ENCODE measurements at places on chromosomes 3 and 15.

DNA sequence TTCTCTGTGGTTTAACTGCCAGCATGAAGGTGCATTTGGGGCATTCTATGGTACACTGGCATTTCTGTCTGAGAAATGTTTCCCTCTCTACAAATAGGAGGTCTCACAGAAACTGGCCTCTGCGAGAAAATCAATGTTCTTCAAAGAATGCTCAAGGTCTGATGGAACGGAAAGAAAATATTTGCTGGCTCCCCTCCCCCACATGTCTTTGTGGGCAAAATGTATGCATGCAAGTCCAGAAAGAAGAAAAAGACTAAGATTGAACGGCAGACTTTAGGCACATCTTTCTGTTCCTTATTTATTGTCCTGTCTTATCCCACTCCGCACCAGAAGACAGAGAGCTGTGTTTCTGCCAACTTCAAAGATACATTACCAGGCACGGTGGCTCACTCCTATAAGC is 83.9 kb upstream of the PSMD6 start:
- no peak for DNase-seq

DNA sequence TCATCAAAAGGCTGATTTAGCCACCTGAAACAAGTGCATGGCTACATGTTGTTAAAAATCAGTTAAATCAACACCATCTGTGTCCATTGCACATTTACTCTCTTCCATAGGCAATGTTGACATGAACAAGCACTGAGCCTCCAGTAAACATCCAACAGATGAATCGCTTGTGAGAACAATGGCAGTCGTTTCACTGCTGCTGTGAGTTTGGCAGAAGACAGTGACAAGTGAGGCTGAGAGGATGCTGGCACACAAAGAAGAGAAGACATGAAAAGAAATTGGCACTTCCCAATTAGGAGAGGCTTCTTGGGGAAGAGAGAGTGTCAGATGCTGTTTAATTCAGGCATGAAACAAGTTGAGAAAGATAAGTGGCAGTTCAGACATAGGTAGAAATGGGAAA is 227.4 kb upstream of the STT3B start:
- peak; percentile 9 for DNase-seq

GRCh38 chr3:46849045-46849631 is 14.1 kb downstream of the MYL3 start:
- DNase-seq, result no peak

- DNase-seq, result no peak
Observed at GRCh38 chr15:89323825-89324224, 10.8 kb downstream of the POLG start.

GRCh38 chr15:66839506-66840112 is 137.6 kb downstream of the SMAD6 start:
- DNase-seq, result no peak

- DNase-seq, result no peak
Observed at GRCh38 chr15:82168757-82169156, 93.8 kb downstream of the EFL1 start.

DNA sequence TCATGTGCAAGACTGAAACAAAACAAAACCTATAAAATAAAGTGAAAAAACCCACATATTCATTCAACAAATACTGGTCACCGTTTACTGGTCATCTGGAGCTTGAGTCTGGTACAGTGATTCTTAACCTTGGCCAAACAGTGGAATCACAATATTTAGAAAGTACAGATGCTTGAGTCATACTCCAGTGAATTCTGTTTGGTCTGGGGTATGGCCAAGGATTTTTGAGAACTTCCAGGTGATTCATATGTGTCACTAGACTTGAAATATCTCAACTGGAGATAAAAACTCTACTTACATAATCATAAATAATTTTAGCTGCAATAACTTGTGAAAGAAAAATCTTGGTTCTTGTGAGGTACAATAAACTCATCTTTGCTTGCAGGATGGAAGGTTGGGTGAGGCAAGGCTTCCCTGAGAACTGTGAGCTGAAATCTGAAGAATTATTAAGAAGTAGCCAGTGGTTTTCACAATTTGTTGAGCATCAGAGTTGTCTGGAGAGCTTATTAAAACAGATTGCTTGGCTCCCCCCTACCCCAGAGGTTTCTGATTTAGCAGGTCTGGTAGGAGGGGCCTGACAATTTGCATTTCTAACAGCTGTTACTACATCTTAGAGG is 9.6 kb downstream of the NEK11 start:
- no peak for DNase-seq

DNA sequence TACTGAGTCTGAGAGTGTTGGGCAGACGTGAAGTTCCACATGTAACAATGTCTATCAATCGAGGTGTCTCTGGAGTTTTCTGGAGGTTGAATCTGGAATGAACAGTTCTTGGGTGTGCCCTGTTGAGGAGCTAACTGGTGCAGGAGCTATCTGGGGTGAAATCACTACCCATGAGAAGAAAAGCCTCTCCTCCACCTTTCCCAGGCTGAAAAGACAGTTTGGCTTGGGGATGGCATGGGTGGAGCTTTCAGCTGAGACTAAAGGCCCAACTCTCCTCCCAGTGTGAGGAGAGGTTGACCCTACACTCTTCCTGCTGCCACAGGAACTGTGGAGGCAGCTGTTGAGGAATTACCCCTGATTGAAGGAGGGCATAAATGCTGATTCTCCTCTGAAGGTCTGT is 54.4 kb upstream of the LRRFIP2 start:
- no peak for DNase-seq

- DNase-seq, result no peak
Observed at GRCh38 chr3:35401671-35402070, 237.7 kb upstream of the ARPP21 start.

GRCh38 chr3:160941885-160942494 is 163.2 kb downstream of the B3GALNT1 start:
- DNase-seq, result no peak

DNA sequence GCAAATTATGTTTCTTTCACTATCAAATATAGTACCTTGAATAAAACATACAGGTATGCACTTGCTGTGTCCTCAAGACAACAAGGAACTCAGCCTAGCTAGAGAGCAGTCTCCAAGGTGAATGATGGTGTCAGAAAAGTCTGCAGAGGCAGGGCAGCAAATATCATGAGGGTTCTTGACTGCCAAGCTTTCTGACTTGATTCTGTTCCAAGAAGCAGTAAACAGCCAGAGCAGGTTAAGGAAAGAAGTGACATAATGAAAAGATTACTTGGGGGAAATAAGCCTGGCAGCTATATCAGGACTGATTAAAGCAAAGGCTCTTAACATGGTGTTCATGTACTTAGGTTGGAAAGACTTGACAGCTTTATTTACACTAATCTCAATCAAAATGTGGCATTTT is 192.2 kb upstream of the GADL1 start:
- no peak for DNase-seq

DNA sequence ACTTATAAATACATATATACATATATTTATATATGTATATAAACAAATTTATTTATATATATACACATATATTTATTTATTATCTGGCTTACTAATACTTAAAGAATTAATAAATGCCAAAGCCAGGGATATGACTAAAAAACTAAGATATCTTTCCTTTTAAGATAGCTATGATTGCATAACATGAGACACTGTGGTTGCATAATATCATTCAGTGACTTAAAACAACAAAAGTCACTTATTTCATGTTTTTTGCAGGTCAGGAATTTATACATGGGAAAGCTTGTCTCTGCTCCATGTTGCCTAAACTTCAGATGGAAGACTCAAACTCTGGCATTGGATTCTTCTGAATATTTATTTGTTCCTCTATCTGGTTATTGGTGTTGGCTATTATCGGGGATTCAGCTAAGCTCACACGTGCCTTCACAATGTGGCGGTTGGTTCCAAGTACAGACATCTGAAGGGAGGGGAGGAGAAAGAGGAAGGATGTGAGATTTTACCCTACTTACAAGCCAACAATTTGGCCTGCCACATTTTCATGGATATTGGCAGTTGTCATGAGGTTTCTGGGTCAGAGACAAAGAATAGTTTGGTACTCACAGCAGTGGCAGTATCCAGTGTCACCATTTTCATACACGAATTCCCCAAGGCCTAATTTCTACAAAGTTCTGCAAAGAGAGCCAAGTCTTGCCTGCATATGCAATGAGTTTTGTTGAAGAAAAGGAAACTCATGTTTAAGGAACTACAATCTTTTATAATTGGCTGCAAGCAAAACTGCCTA is 381.6 kb downstream of the EPHA3 start:
- no peak for DNase-seq

DNA sequence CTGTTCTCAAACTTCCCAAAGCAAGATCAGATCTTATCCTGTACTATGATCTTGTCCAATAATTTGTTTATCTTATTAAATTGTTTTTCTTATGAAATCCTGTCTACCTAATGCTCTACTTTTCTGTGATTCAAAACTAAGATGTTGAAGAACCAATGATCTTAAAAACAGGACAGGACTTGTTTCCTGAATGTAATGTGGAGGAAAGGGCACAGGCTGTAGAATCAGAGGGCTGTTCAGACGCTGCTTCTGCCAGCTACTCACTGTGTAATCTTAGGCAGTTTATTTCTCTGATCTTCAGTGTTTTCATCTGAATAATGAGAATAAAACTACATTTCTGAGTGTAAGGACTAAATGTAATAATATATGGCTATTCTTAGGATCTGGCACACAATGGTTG is 20.1 kb upstream of the DMXL2 start:
- DNase-seq, result no peak

GRCh38 chr15:75554717-75555116 is 24.4 kb downstream of the PTPN9 start:
- no peak for DNase-seq

GRCh38 chr15:31360843-31361763 is 34.5 kb downstream of the KLF13 start:
- DNase-seq, result peak; percentile 81

DNA sequence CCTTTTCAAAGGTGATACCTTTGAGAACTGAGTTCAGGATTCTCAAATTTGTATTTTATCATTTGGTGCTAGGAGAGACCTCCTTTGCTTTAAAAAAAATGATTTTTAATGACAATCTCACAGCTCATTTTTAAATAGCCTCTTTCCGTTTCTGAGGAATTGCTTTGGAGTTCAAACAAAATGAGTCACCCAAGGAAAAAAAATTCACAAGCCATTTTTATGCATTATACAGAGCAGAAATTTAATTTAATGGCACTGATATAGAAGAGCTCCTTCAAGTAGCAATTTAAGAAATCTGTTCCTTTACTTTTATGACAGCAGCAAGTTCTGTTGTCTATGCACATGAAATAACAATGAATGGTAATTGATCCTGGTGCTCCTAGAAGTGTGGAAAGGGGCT is 337.9 kb upstream of the KCNMB2 start:
- DNase-seq, result no peak

GRCh38 chr15:43441316-43441715 is 51.6 kb downstream of the TP53BP1 start:
- DNase-seq, result peak; percentile 0

DNA sequence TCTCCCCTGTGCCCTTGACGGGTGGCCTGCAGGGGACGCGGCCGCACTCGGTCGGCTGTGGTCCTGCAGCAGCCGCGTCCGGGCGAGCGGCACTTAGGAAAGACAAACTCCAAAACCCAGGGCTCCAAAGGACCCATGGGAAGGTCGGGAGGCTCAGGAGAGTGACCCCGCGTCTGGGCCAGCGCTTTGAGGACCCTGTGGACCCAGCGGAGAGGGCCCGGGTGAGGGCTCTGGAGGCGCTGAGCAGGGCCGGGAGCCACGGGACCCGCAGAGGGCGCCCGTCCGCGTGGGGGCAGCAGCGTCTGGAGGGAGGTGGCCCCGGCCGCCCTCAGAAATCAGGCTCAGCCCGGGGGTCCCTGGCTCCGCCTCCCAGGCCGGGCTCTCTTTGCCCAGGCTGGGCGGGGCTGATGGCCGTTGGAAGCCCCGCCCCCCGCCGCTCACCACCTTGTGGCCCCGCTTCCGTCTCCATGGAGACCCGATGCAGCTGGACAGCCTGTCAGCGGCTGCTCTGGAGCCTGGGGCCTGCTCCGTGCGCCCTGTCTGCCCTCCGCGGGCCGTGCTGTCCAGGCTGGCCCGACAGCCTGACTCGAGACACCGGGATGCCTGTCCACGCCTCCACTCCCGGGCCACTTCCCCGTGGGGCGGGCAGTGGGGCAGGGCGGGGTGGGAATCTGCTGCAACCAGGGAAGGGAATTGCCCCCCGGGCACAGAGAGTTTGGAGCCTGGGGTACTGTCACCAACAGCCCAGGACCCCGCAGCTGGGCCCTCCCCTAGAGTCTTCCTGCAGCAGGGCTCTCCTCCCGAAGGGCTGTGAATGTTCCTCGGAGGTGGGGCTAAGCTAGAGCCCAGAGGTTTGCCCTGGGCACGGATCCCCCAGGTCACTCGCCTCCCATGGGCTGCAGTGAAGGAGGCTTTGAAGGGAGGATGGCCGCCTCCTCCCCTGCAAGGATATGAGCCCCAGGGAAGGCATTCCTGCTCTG is 34.8 kb upstream of the RPL32 start:
- peak; percentile 68 for DNase-seq

DNA sequence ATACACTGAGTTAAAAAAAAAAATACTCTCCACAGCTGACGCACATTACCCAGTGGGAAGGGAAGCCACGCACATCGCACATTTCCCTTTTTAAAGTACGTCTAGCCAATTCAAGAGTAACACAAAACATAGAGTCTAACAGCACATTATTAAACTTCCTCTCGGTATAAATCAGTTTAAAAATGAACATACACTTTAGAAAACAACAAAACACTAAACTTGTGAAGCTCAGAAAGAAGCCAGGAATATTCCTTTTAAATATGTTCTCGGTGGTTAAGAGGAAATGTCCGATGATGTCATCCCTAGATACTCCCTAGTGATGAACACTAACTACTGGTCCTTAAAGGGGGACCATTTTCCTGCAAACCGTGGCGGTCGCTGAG is 721 bp downstream of the MYEF2 start:
- DNase-seq, result peak; percentile 65

- DNase-seq, result no peak
Observed at GRCh38 chr3:132404276-132404675, 13.0 kb upstream of the DNAJC13 start.

- no peak for DNase-seq
Observed at GRCh38 chr3:194691481-194692283, 6.0 kb downstream of the FAM43A start.

DNA sequence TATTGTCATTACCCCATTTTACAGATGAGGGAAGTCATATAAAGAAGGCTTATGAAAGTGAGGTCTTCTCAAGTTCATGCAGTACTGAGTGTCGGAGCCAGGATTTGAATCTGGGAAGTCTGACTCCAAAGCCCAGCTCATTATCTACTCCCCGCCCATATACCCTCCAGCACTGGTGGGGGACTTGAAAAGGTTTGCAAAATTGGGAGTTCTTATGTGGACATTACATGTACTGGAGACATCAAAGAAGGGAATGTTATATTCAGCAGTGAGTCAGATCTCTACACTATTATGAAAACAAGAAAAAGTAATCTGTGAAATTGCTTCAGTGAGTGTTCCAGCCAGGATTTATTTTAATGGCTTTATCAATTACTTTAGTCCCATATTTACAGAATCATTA is 185.2 kb upstream of the CADPS start:
- DNase-seq, result peak; percentile 49

DNA sequence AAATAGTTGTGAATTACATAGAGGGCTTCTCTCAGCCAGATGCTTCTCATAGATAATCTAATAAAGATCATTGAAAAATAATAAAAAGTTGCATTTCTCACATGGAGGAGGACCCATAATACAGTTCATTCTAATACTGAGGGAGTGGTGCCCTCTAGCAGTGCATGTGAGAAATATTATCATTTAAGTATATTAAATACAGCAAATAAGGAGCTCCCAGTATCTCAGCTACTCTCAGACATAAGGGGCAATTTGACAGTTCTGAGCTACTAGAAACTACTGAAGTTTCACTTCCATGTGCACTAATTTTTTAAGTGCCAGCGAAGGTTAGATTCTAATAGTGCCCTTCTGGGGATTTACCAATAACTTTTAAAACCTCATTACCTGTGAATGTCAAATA is 188.3 kb downstream of the IL5RA start:
- DNase-seq, result peak; percentile 19

GRCh38 chr3:65035246-65035645 is 347.4 kb upstream of the ADAMTS9 start:
- DNase-seq, result no peak

All from NCI-H146 (cell line).